ENCODE measurements at places on chromosomes 4 and X.

DNA sequence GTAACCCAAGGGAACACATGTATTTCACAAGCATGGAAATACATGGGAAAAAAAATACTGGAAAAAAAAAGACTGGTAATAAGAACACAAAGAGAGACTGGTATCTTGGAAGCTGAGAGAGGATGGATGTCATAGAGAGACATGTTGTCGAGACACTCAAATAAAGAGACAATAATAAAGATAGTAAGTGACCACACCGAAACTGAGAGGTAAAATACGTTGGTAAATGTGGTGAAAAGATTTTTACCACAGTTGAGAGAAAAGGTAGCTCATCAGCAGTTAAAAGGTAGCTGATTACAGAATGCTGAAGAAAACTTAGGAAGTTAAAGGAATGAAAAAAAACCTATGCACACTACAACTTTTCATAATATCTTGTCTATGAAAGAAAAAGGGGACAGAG, 81.1 kb downstream of the ARAP2 start:
- no peak for DNase-seq

GRCh38 chr4:153629776-153630175, 54.3 kb upstream of the TLR2 start:
- DNase-seq = no peak

DNA sequence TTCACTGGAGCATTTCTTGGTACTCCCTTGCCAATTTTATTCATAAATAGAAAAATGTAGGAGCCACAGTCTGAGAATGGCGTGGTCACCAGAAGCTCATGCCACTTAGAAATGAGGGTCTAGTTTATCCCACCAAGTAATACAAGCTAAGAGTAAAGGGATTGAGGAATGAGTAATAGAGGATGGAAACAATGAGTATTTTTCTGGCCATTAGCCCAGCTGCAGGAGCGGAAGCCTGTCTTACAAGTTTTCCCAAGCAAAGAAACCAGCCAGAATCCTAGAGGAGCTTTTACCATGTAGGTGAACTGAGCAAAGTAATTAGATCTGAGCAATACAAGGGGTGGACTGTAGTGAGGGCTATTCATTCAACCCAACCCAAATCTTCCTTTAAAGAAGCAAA, 160.7 kb upstream of the NPY2R start:
- DNase-seq = no peak

DNA sequence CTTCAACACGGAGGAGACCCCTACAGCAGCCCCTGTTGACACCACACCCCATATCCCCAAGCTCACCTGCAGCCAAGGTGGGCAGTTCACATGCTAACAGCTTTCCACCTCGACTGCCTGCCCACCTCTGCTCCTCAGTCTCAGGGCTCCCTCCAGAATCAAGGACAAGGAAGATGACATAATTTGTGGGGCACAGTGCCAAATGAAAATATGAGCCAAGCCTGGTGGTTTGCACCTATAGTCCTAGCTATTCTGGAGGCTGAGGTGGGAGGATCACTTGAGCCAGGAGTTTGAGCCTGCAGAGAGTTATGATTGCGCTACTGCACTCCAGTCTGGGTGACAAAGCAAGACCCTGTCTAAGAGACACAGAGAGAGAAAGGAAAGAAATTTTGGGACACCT, 516.3 kb downstream of the BCOR start:
- DNase-seq = no peak

- no peak for DNase-seq
Observed at GRCh38 chrX:65926095-65927019, 113.5 kb downstream of the VSIG4 start.

GRCh38 chrX:136823175-136823574, 42.4 kb upstream of the ARHGEF6 start:
- no peak for DNase-seq

GRCh38 chr4:1039493-1040343, 28.3 kb downstream of the FGFRL1 start:
- no peak for DNase-seq

- no peak for DNase-seq
Observed at GRCh38 chr4:39648827-39649558, 10.3 kb upstream of the SMIM14 start.

Measured in substantia nigra (tissue), 51 donors.